ENCODE measurements at places on chromosomes 2 and 18.

DNA sequence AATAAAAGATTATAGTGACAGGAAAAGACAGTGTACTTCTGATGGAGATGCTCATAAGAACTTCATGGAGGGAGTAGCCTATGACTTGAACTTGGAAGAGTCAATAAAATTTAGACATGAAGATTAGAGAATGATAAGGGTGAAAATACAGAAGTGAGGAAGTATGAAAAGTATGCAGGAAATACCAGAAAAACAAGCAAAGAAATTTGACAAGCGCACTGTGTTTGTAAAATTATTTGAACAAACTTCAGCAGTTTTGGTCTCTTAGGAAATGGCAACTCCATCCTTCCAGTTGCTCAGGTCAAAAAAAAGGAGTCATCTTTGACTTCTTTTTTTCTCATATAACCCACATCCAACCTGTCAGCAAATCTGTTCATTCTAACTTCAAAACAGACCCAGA lies 864.0 kb upstream of the ZEB2 start:
- DNase-seq, result no peak

DNA sequence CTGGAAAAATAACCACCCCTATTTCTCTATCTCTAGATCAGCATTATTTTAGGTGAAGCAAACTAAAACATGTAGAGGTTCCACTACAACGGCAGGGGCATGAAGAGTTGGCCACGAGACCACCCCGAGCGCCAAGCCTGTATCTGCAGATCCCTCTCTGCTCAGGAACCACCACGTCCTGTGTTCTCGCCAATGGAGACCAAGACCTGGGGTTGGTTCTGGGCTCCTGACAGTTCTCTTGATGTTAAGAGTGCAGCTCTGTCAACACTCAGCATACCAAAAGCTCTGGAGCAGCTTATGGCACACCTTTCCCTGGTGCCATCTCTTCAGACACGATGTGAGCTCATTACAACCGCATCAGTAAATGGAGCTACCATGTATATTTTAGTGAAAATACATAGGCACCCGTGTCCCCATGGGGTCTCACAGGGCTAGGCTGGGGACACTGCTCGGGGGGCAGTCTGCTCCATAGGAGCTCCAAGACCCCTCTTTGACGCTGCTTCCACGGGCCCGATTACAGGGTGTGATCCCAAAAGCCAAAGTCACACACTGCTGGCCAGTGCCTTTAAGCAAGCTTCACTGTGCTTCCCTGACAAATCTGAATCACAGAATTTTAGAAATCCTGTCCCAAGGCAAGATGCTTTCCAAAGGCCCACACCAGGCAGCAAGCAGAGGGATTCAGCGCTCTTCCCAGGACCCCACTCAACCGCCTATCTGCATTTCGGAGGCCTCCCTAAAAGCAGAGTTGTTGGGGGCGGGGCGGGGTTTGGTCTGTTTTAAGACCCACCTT lies 72.2 kb downstream of the EMILIN2 start:
- no peak for DNase-seq

- no peak for DNase-seq
Observed at GRCh38 chr2:217625557-217626169, 377.1 kb downstream of the TNS1 start.

- DNase-seq, result no peak
Observed at GRCh38 chr2:194802589-194802988, 854.4 kb upstream of the SLC39A10 start.

DNA sequence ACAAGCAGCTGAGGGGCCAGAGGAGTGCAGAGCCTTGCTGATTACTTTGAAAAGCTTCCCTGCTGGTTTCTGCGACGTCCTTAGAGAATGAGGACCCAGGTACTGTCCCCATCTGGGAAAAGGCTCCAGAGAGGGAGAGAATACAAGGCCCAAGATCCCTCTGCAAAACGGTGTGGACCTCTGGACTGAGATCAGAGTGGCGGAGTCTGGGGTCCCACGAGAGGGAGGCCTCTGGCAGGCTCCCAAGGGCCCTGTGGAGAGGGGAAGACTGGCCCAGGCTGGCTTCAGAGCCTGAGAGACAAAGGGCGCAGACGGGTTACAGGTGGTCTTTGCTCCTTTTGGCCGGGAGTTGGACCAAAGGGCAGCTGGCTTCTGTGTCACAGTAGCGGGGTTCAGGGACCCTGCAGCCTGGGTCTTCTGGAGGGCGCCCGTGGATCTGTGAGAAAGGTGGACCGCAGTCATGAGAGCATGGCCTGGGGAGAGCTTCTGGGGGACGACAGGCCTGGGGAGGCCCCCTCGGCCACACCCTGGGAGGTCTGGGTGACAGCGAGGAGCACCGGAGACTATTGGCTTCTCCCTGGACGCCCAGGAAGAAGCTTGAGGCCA lies 805 bp downstream of the SNORC start:
- DNase-seq, result no peak

All from stimulated activated effector memory CD8-positive, alpha-beta T cell treated with anti-CD3 and anti-CD28 coated beads, Interleukin-12 subunit alpha, Interleukin-12 subunit beta, amount 100 ng/mL, for 72 hours (primary cell).